Esophagus mucosa (tissue), 1 donor: ENCODE measurements at places on chromosomes 1 and 21. TPM values are rescaled to one million over a fixed set of nuclear protein-coding genes. Genes with fewer than 3 reads are reported as not detected.

GRCh38 chr1:164628772-164629171, 69.8 kb downstream of the PBX1 start:
- ATAC-seq = no peak

GRCh38 chr1:202135221-202135721, 9.3 kb downstream of the ARL8A start:
- peak; percentile 55 for ATAC-seq

CAMTA1 gene
- total RNA-seq = 34.4 TPM

DNA sequence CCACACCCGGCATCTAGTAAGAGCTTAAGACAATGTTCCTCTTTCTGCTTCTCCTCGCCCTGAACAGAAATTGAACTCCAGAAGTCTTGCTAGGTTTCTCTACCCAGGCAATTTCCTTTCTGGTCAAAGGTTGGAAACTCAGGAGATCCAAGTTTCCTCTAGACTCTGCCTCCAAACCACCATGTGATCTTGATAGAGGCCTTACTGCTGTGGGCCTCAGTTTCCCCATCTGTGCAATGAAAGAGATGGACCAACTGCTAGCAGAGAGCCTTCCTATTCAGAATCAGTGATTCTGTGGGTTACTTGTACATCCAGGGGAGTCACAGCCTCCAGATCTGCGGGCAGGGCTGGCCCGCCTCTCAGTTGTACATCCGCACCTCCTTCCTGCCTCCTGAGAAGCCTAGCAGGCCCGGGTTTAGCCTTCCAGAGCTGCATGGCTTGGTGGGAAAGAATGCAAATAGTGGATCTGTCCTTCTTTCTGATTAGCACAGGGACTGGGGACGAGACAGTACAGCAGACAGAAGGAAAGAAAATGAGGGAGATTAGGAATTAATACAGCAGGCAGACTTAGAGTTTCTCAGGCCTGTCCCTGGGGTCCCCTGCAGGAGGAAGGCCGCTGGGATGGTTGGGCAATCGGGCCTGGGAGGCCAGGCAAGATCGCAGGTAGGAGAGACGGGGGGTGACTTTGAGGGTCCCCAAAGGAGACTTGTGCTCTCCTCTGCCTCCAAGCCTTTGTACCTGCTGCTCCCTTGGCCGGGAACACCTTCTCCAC, 83.9 kb downstream of the PAX7 start:
- ATAC-seq = no peak

NLRP3 gene
- 0.36 TPM for total RNA-seq

DNA sequence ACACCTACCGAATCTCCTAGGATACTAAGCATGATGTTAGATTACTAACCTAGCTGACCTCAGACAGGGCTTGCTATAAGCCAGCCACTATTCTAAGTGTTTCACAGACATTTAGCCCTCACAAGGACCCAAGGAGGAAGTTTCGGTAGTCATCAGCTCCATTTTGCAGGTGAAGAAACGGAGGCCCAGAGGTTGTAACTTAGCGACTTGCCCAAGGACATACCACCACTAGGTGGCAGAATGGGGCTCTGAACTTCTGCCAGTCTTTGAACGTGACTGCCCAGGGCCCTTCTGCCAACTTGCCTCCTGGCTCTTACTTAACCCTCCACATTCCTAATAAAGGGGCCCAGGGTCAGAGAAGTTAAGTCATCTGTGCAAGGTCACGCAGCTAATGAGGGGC, 283.5 kb downstream of the C1orf94 start:
- no peak for ATAC-seq

TMEM51 gene
- 22.5 TPM for total RNA-seq

DNA sequence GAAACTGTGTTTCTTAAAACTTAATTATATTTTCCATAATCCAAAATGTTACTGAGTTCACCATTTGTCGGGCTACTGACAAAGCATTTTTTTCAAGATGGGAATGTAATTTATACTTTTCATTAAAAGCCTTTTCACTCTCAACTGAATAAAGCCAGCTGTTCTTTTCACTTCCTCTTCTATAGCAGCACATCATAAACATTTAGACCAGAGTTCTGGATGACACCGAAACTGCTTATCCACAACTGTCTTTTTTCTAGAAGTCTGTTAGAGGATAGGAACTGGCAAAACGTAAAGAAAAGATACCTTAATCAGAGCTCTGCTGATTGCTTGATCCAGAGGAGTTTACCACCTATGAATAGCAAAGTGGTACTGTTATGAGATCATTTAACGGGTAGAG, 594.7 kb downstream of the ADGRL2 start:
- ATAC-seq = no peak

GRCh38 chr1:180271272-180272255, 41.5 kb downstream of the LHX4 start:
- no peak for ATAC-seq

NBPF4 gene
- 0.08 TPM for total RNA-seq

PRKAB2 gene
- total RNA-seq = 6.5 TPM

GRCh38 chr1:94942171-94943128, 15.5 kb upstream of the CNN3 start:
- ATAC-seq = no peak

SPRR2E gene
- 1,779 TPM for total RNA-seq

GRCh38 chr1:15056515-15057285, 96.8 kb upstream of the TMEM51 start:
- peak; percentile 5 for ATAC-seq

ANKRD65 gene
- total RNA-seq = 11.9 TPM

DNA sequence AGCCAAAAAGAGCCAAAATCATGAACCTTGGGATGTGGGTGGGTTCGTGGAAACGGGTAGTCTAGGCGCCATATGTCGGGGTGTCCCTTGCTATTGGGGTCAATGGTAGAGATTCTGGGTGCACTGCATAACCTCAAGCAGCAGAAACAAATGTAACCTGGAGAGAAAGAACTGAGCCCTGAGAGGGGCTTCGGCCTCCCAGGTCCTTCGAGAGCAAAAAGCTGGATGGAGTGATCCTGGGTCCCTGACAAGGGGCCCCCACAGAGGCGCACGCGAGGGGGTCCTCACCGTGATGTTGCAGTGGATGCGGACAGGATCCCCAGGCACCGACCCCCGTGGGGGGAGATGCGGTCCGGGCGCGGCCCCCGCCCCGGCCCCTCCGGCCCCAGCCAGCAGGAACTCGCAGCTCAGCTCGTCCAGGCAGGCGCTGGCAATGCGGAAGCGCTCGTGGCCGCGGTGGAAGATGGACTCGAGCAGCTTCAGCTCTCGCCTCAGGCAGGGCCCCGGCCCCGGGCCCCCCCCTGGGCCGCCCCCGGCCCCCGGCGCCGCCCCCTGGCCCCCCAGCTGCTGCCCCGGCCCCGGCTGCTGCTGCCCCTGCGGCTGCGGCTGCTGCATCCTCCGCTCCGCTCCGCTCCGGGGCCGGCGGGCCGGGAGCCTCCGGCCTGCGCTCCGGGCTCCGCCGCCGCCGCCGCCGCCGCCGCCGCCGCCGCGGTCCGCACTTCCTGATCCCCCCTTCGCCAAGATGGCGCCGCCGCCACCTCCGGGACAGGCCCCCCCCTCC, at the start of gene UBE2Q1:
Gene UBE2Q1 (minus strand): TSS at position 724 of the 781 bp plus-strand sequence. CDS start 109 bp downstream, at position 615.
- ATAC-seq = peak; percentile 3

GRCh38 chr1:182709225-182709764, 24.9 kb upstream of the RGS8 start:
- ATAC-seq = no peak

DNA sequence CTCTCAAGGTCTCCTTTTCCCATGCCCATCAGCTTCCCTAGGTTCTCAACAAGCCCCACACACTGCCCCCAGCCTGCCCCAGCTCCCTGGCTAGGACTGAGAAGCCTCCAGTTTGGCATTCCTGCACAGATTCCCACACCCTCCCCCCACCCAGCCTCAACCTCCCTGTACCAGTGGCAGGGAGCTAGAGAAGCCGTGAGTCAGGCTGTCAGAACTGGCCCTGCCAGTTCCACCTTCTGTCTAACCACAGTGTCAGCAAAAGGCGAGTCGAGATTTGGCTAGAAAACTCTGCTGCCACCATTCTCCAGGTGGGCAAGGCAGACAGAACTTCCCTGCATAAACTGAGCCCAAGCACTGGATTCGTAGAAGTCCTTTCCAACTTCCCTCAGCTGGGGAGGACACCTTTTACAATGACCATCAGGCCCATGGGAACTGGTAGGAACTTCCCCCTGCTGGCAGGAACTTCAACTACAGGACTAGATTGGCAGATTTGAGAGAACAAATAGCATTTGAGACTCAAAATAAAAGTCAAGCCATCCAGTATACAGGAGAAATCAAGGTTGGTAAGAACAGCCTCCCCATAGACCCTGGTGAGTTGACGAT, 31.0 kb downstream of the TNNT2 start:
- ATAC-seq = peak; percentile 74
